Upper lobe of right lung (tissue), 1 donor: ENCODE measurements at places on chromosomes 7 and 10. TPM values are rescaled to one million over a fixed set of nuclear protein-coding genes. Genes with fewer than 3 reads are reported as not detected.

GRCh38 chr7:132078891-132079735 is 497.2 kb downstream of the PLXNA4 start:
- DNase-seq: no peak

DNA sequence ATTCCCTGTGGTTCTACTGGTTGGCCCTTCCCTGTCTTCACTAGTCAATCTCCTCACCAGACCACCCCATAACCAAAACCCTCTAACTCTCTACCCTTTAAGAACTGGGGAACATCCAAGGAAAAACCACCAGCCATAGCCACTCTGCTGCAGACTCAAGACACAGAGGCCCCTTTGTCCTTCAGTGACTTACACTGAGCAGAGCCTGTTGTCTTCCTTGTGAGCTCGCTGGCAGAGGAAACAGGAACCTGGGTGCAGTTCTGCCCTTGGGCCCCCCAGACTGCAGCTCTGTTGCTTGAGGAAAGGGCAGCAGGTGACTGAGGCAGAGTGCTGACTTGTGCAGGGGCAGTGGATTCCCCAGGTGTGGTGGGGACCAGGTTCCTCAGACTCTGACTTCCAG is 30.6 kb downstream of the ZC3HAV1 start:
- no peak for DNase-seq

GRCh38 chr10:2619916-2620315 is 447.4 kb upstream of the PFKP start:
- DNase-seq: no peak

The ELMO1 gene
- total RNA-seq: 53.8 TPM

GRCh38 chr7:140197218-140197890 is 20.6 kb upstream of the KDM7A start:
- DNase-seq: no peak

DNA sequence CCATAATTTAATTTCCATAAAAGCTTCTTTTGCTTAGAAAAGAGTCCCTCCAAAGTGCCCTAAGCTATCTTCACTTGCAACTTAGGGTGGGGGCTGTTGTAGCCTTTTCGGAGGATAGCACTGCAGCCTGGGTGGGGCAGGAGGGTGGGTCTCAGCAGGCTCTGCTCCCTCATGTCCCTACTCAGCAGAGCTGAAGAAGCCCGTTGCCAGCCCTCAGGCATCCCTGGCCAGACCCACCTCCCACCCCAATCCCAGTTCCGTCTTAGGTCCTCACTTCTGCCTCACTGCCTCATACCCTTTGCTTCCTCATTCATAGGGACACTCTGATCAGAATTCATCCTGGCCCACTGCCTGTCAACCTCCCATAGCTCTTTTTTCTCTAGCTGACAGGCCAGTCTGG is 99.8 kb upstream of the ZMIZ1 start:
- DNase-seq: no peak

The LIPK gene
- not detected for total RNA-seq

- no peak for DNase-seq
These were observed 186.2 kb downstream of the CFTR start for GRCh38 chr7:117666031-117666430.

The NUTM2E gene
- total RNA-seq: not detected

The SLK gene
- total RNA-seq: 46.7 TPM

GRCh38 chr10:34260904-34261303 is 554.2 kb downstream of the PARD3 start:
- DNase-seq: no peak

DNA sequence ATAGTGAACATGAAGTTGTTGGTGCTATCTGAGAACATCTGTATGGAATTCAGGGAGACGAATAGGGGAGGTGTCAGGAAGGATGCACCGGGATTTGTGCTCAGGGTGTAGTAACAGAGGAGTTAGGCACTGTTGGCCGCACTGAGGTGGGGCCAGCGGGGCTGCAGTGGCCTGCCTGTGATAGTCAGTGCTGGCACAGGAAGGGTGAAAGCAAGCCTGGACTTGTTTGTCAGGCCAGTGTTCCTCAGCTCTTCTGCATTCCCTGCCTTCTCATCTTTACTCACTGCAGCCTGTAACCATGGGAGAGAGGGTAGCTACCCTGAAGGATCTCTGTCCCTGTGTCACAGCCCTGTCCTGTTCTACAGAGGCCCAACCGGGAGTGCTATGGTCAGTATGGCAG is 81.3 kb downstream of the SH2D4B start:
- DNase-seq: no peak

DNA sequence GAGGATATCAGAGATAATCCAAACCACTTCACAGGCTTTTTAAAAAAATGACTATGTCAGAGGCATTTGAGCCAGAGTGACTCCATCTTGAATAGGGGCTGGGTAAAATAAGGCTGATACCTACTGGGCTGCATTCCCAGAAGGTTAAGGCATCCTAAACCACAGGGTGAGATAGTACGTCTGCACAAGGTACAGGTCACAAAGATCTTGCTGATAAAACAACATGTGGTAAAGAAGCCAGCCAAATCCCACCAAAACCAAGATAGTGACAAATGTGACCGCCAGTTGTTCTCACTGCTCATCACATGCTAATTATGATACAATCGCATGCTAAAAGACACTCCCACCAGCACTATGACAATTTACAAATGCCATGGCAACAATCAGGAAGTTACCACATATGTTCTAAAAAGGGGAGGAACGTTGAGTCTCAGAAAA is 177.5 kb downstream of the RAPGEF5 start:
- no peak for DNase-seq

DNA sequence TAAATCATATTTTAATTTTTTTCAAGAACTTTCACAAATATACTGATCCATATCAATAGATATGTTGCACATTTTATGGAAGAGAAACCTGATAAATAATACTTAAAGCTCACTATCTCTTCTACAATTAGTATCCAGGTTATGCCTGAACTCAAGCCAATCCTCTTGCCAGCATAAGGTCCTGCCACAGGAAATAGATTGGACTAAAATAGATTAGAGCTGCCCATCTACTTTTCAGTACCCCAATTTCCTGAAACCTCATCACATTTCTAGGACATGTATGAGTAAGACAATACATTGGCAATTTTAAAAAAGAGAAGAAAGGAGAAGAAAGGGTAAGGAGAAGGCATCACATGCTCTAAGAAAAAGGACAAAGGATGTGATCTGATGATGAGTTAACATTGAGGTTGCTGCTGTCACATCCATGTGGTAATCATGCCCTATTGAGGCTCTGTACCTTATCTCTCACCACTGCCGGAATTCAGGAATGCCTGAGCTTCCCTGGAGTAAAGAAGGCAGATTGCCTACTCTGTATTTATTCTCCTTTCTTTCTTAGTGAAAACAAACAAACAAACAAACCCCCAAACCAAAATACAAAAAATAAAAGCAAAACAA is 199.7 kb downstream of the ANK3 start:
- no peak for DNase-seq

The IFIT2 gene
- total RNA-seq: 47.2 TPM

GRCh38 chr10:88975377-88975720 is 15.2 kb upstream of the FAS start:
- no peak for DNase-seq

GRCh38 chr7:18064242-18064838 is 36.7 kb upstream of the PRPS1L1 start:
- DNase-seq: no peak

DNA sequence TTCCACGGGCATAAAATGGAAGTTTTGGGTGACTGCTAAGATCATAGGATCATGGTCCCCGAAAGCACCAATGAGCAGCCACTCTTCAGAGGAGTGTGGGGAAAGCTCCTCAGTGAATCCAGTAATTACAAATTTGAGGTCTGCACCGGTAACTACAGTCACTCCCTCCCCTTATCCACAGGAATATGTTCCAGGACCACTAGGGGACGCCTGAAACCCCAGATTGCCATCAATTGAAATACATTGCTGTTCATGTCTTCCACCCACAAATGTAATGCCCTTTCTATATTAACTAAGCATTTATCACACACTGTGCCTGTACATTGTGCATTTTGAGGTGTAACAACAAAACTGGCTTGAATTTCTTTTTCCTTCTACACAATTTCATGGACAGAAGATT is 447.9 kb upstream of the PFKP start:
- no peak for DNase-seq
